ENCODE measurements at places on chromosomes 2 and 18.

DNA sequence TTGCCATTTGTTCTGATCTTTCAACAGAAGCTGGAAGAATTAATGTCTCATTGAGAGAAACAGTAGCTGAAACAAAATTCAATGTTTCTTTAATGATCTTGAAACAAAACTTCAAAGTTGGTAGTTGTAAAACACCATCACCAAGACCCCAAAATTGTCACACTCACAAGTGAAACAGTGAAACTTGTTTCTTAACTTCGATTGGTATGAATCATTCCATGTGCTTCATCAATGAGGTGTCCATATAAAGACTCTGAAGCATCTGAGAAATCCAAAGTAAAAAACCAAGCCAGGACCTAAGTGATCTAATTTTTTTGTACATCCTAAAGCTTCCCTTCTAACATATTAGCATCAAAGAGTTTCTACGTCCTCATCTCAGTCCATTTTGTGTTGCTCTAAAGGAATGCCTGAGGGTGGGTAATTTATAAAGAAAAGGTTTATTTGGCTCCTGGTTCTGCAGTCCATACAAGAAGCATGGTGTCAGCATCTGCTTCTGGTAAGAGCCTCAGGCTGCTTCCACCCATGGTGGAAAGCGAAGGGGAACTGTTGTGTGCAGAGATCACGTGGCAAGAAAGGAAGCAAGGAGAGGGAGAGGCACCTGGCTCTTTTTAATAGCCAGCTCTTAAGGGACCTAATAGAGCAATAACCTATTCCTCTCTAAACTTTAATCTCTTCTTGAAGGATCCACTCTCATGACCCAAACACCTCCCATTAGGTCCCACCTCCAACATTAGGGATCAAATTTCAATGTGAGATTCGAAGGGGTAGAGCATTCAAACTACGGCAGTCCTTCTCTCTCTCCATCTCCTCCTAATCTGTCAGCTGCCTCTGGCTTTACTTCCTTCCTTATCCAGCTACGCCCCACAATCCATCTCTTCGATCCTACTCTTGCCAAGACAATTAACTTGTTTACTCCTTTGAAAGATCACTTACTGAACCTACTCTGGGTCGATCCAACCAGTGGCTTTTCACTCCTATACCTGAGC lies 20.7 kb upstream of the TLK1 start:
- no peak for DNase-seq

DNA sequence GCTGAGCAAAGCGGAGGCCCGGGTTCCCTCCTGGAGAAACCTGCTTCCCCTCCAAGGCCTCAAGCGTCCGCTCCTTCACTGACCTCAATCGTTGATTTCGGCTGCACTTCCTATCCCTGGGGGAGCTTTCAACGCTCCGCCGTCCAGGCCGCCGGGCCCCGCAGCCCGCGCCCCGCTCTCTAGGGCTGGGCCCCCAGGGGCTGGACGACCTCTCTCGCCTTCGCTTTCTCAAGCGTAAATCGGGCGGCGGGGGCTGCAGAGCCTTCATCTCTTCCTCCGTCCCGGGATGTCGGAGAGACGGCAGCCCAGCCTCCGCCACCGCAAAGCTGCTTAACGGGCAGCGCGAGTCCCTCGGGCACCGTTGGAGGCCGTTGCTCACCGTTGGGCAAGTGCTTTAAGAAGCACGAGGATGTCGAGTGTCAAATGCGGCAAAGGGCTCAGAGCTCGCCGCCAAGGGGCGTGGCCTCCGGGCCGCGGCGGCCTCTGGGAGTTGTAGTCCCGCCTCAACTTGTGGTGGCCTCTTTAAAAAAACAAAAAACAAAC lies 8.5 kb downstream of the HES6 start:
- DNase-seq: peak; percentile 77

DNA sequence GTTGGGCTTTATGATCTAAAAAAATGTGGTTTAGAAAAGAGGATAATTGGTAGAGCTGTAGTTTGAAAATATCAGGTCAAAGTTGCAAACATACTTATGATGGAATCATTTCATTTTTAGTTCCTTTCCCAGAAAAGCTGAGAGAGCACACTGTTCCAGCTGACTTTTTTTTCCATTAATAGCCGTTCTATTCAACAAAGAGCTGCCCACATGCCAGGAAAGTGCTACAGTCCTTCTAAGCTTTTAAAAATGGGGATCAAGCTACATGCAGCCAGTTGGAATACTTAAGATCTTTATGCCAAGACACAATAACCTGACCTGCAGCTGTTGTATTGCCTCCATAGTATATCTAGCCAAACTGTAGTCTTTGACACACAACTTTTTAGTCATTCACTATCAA lies 111.5 kb downstream of the GALNT3 start:
- no peak for DNase-seq

DNA sequence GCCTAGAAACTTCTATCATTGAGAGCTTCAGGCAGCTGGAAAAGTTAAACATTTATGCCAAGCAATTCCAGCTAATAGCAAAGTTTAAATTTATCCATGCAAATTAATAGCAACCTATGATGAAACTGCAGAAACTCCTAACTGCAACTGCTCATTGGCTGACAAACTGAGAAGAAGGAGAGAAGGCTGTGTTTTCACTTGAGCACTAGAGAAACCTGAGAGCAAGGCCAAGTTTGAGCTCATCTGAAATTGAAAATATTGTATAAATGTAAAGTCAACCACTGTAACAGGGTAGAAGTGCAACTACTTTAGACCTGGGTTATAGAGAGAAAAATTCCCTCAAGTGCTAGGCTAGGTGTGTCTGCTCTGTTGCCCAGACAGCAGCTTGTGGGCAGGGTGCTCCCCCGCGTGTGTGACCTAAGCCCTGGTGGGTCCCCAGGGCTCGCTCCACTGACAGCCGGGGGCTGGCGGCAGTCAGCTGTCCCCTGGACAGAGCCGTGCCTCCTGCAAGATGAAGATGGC lies 50.2 kb downstream of the CABYR start:
- DNase-seq: peak; percentile 35

GRCh38 chr18:23631746-23632145 lies 31.0 kb downstream of the ANKRD29 start:
- no peak for DNase-seq

All from GM12891 (cell line).